ENCODE measurements at places on chromosomes 6 and 20.

DNA sequence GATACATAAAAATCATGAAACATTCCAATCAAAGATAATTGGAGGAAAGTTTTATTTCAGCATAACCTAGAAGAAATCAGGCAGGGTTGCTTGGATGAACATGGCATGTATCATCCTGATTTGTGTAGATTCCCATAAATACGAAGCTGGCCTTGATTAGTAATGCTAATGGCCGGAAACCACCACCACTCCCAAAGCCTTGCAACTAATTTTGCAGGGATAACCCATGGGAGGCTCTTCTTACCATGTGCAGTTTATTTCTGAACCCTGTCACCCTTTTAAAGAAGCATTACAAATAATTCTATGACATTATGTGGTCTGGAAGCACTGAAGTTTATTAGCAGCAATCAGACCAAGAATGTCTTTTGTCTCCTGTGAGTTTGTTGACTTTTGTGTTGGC is 80.8 kb downstream of the AIG1 start:
- no peak for DNase-seq

- DNase-seq: no peak
Measured at GRCh38 chr6:14120546-14120945, 3.0 kb downstream of the CD83 start.

GRCh38 chr6:148924226-148925012 is 177.6 kb downstream of the UST start:
- no peak for DNase-seq

- no peak for DNase-seq
Measured at GRCh38 chr6:72999995-73000394, 225.3 kb downstream of the KHDC1L start.

DNA sequence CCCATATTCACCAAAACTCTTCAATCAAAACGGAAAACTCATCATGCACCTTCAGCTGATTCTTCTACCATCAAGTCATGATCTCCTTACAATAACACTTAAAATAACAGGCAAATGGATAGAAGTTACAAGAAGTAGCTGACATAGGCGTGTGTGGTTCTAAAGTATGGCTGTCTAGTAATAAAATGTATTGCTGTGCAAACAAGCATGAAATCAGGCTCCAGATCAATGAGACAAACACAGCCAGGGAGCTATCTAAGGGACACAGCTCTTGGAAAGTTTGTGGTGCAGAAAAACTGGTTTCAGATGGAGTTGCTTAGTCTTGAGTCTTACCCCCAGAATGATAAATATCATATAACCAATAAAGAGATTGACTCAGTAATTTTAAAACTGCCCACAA is 434.8 kb upstream of the NOX3 start:
- DNase-seq: no peak

DNA sequence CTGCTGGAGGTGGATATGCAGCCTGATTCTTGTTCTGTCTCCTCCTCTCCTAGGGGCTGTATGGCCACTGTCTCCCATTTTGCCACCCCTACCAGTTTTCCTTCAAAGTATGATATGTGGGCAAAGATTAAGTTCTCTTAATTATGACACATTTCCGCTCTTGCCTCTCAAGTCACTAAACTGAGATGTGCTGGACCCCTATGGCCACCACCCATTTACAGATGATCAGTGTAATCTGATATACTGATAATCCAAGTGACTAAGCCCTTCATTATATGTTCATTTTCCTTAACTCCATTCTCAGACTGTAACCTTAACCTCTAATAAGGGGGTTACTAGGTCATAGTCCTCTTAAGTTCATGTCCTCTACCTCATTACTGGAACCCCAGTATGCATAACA is 711 bp upstream of the C20orf141 start:
- DNase-seq: no peak

DNA sequence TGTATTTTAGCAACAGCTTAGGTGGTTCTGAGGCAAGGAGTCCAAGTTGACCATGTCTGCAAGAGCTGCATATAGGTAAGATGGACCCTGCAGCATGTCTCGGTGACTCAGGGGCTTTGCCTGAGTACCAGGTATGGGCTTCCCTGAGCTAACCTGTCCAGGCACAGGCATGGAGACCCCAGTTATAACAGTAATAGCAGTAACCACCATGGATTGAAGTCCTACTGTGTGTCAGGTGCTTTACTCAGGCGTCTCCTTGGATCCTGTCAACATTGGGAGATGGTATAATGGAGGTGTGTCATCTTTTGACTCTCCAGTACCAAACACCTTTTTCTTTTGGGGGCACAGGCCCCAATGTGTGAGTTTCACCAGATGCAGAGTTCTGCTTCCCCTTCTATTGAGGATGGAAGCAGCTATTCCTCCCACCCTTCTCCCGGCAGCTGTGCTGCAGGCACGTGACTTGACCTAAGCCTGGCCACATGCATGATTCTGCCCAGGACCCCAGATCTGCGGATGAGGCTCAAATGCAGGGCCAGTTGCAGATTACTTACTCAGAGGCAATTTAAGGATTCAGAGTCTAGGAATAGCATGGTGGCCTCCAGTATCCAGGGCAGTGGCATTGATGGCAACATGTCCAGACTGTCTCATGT is 13.8 kb downstream of the TREM1 start:
- no peak for DNase-seq

DNA sequence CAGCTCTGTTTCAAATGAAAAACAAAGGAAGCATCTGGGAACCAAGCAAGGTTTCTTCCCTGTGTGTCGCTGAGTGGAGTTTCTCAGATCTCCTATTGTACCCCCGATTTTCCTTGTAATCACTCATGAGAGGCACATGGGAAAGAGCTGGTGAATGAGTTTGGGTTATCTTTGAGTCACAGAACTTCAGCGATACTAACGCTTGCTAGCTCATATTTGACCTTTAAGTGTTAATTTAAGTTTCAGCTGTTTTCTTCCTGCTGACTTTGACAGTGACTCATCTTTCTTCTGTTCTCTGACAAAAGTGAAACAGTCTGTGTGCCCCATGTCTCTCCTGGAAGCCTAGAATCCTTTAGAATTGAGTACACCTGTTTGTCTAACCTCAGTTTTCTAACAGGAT is 261.1 kb upstream of the RGS17 start:
- DNase-seq: no peak

DNA sequence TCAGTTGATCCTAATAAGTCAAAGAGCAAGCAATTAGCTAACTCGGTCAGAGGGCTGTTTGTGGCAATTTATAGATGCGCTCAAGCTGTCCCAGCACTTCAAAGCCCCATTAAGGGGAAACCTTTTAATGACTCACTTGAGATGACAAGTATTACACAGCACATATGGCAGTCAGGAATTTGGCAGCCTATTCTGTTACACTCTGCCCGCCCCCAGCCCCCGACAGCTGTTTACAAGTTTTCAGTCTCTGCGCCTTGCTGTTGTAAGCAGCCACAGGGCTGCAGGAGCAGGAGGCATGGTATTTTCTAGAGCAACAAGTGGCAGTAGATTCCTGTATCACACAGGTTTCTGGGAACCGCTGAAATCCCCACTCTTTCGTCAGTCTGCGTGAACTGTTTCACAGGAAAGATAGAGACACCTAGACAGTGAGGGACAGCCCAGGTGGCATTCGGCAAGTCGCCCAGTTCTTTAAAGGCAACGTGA is 263.0 kb downstream of the FOXC1 start:
- DNase-seq: no peak

- no peak for DNase-seq
Measured at GRCh38 chr6:110738899-110739365, 76.3 kb downstream of the CDK19 start.

DNA sequence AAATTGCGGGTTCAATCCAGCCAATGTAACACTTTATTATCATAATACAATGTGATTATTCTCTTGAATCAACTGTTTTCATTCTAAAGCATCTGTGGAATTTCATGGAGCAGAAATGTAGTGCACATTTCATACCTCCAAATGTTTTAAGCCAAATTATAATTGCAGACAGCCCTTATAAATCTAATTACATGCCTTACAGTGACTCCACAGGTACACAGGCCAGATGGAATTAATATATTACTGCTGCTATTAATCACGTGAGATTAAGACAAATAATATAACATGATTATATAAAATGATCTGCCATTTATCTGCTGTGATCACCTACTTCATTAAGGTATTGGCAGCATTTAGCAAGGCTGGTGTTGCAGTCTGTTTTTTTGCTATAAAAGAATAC is 9.7 kb upstream of the ECI2 start:
- no peak for DNase-seq

- no peak for DNase-seq
Measured at GRCh38 chr6:91611190-91611589, 1024.3 kb upstream of the MAP3K7 start.

- DNase-seq: no peak
Measured at GRCh38 chr6:30615219-30615957, 1.7 kb downstream of the PPP1R10 start.

DNA sequence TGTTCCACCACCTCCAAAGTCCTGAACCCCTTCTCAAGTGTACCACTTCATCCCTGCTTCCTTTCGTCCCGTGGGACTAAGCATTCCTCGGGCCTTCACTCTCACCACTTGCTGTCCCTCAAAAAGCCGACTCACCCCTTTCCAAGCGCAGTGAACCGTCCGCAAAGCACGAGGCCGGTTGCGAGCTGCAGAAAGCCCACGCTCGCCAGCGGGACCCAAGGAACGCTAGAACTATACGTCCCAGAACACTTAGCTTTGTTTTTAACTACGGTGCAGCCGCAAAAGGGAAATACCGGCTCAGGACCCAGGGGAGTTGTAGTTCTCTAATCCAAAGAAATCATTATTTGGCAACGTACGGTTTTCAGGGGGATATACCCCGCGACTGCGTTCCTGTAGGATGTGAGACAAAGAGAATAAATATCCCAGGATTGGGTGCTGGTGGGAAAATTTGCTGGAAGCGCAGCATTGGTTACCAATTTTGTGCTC is 416 bp upstream of the POLR1H start:
- no peak for DNase-seq

DNA sequence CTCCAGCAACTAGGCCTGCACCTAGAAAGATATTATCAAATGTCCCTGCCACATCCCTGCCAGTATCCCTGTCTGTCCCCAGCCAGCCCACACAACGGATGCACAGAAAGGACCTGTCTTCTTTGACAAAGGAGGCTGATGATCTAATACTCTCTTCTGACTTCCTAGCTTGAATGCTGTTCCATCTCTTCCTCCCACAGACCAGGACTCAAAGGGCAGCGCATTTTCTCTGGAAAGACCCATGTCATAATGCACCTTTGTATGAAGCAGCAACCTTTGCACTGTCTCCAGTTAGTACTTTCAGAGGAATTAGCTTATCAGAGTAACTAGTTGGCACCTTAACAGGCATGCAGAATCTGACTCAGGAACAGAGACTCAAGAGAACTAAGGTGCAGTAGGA is 53.3 kb upstream of the TAF8 start:
- DNase-seq: no peak

DNA sequence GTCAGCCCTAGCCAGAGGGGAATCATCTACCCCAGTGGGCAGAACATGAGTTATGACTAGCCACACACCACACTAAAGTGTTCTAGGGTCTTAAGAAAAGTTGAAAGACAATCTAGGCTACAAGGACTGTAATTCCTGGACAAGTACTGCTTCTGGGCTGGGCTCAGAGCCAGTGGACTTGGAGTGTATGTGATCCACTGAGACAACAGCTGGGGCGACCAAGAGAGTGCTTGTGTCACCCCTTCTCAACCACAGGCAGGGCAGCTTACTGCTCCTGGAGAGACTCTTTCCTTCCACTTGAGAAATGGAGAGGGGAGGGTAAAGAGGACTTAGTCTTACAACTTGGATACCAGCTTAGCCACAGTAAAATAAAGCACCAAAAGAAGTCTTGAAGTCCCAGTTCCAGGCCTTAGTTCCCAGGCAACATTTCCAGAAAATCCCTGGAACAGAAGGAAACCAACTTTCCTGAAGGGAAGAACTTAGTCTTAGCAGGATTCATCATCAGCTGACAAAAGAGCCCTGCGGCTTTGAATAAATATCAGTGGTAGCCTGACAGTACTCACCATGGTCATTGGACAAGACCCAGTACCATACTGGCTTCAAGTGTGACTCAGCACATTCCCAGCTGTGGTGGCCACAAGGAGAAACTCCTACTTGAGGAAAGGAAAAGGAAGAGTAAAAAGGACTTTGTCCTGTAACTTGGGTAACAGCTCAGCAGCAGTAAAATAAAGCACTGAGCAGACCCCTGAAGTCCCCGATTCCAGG is 355.1 kb upstream of the ADGRB3 start:
- no peak for DNase-seq

DNA sequence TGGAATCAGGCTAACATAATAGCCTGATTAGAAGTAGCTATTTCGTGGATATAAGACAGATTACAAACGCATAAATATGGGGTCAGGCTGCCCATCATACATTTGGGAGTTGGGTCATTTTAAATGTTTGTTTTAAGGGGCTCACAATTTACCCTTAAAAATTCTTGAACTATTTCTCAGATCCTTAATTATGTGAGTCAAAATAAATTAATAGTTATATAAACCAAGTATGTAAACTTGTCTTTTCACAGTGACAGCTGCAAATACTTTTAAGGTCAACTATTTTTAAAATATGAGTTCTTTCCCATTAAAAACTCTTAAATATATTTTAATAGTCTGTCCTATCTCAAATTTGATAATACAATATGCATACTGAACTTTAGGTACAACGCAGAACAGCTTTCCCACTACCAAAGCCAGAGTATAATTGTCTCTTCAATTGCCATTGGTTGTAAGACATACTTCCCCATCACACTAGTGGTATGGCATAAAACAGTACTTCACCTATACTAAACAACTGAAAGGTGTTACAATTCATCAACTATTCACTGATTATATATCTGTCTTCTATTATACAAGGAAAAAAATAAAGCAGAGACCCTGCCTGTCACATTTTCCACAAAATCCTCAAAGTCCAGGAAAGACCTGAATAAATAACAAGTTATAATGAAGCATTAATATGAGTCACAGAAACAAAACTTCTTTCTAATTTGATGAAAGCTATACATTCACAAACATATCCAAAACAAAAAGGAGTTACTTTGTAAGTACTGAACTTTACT is 80.8 kb upstream of the COL21A1 start:
- DNase-seq: no peak

DNA sequence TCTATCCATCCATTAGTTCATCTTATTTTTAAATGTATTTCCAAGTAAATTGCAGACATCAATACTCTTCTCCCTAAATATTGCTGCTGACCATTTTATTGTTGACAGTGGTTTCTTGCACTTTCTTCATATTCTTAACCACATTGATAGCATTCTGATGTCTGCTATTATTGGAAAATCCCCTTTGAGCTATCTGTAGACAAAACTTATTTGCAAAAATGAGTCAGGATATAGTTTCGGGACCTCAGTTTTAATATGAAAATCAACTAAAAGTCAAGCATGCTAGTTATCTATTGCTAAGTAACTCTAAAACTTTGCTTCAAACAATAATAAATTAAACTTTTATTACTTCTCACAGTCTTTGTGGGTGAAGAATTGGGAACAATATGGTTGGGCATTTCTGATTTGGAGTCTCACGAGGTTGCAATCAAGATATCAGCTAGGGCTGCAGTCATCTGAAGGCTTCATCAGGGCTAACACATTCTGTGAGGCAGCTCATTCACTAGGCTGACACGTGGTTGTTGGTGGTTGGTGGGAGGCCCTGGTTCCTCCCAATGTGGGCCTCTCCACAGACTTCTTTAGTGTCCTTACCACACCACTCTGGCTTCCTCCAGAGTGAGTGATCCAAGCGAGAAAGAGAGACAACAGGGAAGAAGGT is 32.7 kb downstream of the CD109 start:
- DNase-seq: no peak
